Naive thymus-derived CD4-positive, alpha-beta T cell (primary cell): ENCODE measurements at places on chromosomes 7 and 10.

- H3K27ac ChIP-seq = no peak overlapping the region
- no peak overlapping the region for H3K4me3 ChIP-seq
- H3K27me3 ChIP-seq = no peaks in the 10 kb centered on the region
- no peaks in the 10 kb centered on the region for H3K36me3 ChIP-seq
- no peaks in the 10 kb centered on the region for H3K4me1 ChIP-seq
- no peak for DNase-seq
Observed at GRCh38 chr7:114242992-114243507, 171.6 kb upstream of the FOXP2 start.

- no peaks in the 10 kb centered on the region for H3K36me3 ChIP-seq
- no peaks in the 10 kb centered on the region for H3K27me3 ChIP-seq
- no peak overlapping the region for H3K4me3 ChIP-seq
Observed at GRCh38 chr10:120997313-120997712, 146.2 kb downstream of the WDR11 start.

DNA sequence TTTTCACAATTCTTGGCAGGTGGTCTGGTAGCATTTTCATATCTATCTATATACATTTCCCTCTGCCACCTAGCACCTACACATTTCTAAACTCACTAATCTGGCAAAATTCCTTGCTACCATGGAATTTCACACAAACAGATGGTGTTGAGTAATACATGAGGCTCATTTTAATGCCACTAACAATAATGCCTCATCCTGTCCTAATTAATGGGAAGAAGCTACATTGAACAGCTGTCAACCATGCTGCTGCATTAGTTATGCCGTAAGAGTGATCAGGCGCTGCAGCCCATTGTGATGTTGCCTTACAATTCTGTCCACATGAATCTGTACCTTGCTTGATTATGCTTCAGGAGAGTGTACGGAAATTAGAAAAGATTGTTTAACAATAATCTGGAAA, 23.2 kb downstream of the COL1A2 start:
- H3K27me3 ChIP-seq = no peaks in the 10 kb centered on the region
- no peak for DNase-seq
- H3K4me3 ChIP-seq = no peak overlapping the region
- no peaks in the 10 kb centered on the region for H3K4me1 ChIP-seq
- no peaks in the 10 kb centered on the region for H3K36me3 ChIP-seq

GRCh38 chr7:139635526-139636302, 112.2 kb downstream of the CLEC2L start:
- peak; percentile 48 for DNase-seq
- H3K4me3 ChIP-seq = peak overlapping the region; percentile 31
- H3K36me3 ChIP-seq = no peaks in the 10 kb centered on the region
- peak overlapping the region; percentile 78 for H3K27ac ChIP-seq
- H3K4me1 ChIP-seq = peaks cover 4% of the 10 kb centered on the region

- no peak overlapping the region for H3K27ac ChIP-seq
- H3K27me3 ChIP-seq = no peaks in the 10 kb centered on the region
- no peak for DNase-seq
- no peaks in the 10 kb centered on the region for H3K4me1 ChIP-seq
Observed at GRCh38 chr10:121406823-121407545, 191.3 kb downstream of the FGFR2 start.

DNA sequence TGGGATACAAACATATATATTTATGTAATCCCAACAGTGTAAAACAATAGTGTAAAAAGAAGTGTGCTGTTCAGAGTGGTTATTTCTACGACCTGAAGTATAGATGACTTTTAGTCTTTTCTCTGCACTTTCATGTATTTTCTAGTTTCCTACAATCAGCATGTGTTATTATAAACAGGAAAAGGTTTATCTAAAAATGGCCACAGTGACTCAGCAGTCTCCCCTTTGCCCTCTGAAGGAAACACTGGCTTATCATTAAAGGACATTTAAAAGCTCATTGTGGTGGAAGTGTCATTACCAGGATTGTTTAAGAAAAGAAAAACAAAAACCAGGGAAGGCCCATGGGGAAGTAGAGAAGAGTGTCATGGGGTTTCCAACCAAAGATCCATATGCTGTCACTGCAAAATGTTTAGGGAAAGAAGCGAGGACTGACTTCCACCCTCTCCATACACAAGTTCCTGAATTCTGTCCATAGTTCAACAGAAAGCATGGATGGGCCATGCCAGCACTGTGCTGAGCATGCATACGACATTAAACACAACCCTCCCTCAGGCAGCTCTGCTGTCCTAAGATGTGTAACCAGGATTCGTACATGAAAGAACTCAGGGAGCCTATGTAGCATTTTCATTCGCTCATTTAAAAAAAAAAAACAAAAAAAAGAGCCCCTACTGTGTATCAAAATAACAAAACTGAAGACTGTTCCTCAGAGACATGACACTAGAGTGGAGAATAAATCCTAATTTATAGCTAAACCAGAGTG, 10.2 kb downstream of the CYREN start:
- no peaks in the 10 kb centered on the region for H3K27me3 ChIP-seq
- no peak for DNase-seq
- no peak overlapping the region for H3K4me3 ChIP-seq
- H3K27ac ChIP-seq = no peak overlapping the region
- peaks cover 24% of the 10 kb centered on the region for H3K4me1 ChIP-seq
- no peaks in the 10 kb centered on the region for H3K36me3 ChIP-seq

DNA sequence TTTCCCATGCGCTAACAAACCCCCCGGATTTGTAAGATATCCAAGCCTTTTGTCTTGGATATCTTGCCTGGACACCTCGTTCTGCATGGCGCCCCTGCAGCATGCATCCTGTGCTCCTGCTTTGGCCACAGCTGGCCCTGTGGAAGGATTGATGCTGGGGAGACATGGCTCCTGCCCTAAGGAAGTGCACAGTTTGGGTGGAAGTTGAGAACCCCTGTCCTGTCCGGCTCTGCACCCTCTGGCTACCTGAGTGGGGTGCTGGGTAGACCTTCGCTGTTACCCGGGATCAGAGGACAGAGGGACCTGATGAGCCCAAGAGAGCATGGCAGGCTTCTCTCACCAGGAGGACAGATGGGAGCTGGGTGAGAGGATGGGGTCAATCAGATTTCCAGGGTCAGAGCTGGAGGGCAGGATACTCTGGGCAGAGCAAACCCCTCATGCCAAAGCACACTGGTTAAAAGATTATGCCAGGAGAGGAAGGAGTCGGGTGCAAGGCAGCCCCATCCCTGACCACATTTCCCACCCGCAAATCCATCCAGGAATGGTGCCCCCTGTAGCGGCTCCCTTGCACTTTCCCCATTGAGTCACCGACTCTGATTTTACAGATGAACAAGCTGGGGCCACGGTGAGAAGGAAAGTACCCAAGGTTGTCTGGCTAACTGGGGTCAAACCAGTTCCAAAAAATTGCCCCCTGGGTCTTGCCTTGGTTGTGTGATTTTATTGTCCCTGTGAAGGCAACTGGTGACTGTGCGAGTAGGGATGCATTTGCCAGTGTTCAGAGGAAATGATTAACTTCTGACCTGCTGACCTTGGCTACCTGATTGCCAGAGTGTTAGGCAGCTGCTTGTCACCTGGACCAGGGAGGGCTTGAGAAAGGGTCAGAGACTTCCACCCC, 290.1 kb upstream of the ZMIZ1 start:
- DNase-seq = no peak
- no peak overlapping the region for H3K27ac ChIP-seq
- H3K4me1 ChIP-seq = no peaks in the 10 kb centered on the region
- no peaks in the 10 kb centered on the region for H3K36me3 ChIP-seq

DNA sequence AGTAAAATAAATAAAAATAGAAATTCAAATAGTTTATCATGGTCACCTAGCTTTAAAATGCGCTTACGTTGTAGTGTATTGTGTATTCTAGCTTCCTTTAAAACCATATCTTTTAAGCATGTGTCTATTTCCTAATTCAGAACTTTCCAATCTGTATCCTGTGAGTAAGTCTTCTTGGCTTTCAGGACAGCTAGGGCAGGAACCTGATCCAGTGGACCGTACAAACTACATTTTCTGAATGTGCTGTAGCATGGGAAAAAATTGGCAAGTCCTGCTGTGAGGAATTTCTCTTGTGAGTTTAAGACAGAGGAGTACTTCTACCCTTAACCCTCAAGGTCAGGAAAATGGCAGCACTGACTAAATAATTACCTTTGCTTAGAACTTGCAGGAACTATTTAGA, 12.1 kb downstream of the OPN1SW start:
- no peaks in the 10 kb centered on the region for H3K4me1 ChIP-seq
- H3K27me3 ChIP-seq = no peaks in the 10 kb centered on the region
- no peak overlapping the region for H3K4me3 ChIP-seq
- H3K27ac ChIP-seq = no peak overlapping the region
- no peak for DNase-seq
